ENCODE measurements at places on chromosomes 5 and 9. TPM values are rescaled to one million over a fixed set of nuclear protein-coding genes. Genes with fewer than 3 reads are reported as not detected.

PCDHGA5 gene
- total RNA-seq, result 2.7 TPM

CENPP gene
- 4.7 TPM for total RNA-seq

C8G gene
- total RNA-seq, result not detected

BNC2 gene
- total RNA-seq, result 51.3 TPM

RETREG1 gene
- total RNA-seq, result 8.3 TPM

SLC45A2 gene
- total RNA-seq, result 0.59 TPM

DMGDH gene
- 7.2 TPM for total RNA-seq

SOHLH1 gene
- not detected for total RNA-seq

ZFP2 gene
- total RNA-seq, result 1.4 TPM

GABRP gene
- under 0.01 TPM for total RNA-seq

DNA sequence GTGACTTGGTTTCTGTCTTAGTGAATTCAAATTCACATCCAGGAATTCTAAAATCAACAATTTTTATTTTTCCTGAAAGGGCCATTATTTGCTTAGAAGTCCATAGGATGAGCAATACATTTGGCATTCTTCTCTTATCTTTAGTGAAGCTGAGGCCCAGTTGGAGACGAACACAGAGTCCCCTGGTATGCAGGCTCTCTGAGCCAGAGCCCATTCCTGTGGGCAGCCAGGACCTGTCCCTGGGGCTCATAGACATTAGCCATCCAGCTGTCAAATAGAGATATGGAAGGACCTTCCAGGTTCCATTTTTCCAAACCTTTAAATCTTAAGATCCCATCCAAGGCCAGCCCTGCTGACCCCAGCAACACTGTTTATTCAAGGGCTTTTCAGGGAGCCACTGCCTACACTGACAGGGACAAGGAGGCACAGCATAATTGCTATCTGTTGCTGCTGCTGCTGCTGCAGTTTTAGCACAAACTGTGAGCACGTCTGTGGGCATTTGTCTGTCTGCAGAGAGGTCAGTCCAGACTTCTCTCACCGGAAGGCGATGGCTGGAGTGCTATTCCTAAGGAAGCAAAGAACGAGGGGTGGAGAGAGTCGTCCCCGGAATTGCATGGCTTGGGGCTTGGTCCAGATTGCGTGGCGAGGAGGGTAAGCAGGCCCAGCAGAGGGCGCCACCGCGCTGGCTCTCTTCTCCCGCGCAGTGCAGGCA, 639.0 kb downstream of the CCDC171 start:
- H3K27ac ChIP-seq, result peak overlapping the region; percentile 74
- peaks cover 29% of the 10 kb centered on the region for H3K4me1 ChIP-seq
- H3K36me3 ChIP-seq, result no peaks in the 10 kb centered on the region
- peak overlapping the region; percentile 10 for H3K4me3 ChIP-seq
- DNase-seq, result peak; percentile 91
- no peaks in the 10 kb centered on the region for H3K27me3 ChIP-seq

DNA sequence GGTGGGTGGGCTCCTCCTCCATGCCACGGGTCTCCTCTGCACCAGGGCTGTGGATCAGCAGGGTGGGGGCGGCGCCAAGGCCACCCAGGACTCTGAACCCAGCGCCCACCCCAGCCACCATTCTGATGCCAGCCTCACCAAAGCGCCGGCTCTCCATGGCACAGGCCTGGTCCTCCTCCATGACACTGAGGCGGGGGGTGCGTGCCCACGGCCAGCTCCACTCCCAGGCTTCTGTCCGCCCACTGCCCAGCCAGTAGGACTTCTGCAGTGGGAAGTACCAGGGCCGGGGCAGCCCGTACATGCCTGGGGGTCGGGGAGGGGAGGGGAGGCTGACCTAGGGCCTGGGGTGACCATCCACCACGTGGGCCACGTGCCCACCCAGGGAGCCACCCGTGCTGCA, 11.6 kb downstream of the ABCA2 start:
- DNase-seq, result no peak
- H3K4me3 ChIP-seq, result no peak overlapping the region
- H3K27me3 ChIP-seq, result no peaks in the 10 kb centered on the region
- H3K36me3 ChIP-seq, result no peaks in the 10 kb centered on the region

DNA sequence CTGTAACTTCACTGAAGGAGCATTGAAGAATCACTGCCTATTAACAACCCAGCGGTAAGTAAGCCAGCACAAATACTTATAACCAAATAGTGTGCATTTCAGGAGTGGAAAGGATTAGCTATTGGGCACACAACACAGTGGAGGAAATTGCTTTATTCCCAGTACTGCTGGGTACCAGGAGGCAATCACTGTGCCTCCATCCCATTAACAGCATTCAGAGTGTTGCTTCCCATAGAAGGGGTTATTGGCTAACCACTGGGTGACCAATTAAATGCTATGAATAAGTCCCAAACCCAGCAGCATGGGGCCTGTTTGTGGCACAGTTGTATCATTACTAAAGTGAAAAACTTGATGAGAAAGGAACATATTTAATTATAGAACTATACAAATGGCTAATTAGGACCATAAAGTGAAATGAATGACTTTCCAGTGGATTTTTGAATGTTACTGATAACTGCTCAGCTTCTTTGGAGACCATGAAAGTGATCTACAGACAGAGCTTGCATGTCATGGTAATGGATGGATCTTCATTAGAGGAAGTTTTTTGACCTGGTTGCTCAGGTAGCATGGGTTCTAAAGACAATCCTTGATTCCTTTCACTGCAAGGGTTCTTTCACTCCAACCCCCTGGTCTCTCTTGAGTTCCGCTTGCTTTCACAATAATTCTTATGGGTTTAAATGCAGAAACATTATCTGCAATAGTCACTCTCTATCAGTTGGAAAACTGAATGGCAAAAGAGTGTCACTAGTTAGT, 413.3 kb upstream of the RORB start:
- no peaks in the 10 kb centered on the region for H3K27me3 ChIP-seq
- DNase-seq, result no peak

DNA sequence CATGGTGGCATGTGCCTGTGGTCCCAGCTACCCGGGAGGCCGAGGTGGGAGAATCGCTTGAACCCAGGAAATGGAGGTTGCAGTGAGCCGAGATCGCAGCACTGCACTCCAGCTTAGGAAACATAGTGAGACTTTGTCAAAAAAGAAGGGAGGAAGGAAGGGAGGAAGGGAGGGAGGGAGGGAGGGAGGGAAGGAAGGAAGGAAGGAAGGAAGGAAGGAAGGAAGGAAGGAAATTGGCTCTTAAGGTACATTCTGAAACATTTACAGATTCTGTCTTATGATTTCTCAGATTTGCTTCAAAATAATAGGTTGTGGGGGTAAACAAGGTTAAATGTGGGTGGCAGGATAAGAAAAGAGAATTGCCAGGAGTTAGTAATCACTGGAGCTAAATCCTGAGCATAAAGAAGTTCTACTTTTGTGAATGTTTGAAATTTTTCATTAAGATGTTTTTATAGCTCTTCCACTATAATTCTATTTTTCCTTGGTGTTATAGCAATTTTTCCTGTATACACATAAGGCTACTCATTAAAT, 2.1 kb upstream of the UGT3A2 start:
- H3K36me3 ChIP-seq, result no peaks in the 10 kb centered on the region
- no peaks in the 10 kb centered on the region for H3K4me1 ChIP-seq
- no peak for DNase-seq
- H3K27me3 ChIP-seq, result peaks cover 38% of the 10 kb centered on the region
- H3K4me3 ChIP-seq, result no peak overlapping the region

DNA sequence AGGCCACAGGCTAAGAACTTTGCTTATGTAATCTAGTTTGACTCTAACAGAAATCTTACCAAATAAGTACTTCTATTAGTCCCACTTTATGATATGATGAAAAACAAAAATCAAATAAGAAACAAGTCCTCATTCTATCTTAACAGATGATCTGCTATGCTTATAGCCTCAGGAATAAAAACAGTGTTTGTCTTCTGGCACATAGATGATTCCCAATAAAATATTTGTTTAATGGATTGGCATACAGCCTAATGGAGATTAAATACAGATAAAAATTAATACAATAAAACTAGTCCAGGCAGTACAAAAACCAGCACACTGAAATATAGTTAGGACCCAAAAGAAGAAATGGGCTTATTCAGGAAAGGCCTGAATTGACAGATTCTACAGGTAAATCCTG, 971.4 kb upstream of the WWC1 start:
- H3K27ac ChIP-seq, result no peak overlapping the region
- H3K36me3 ChIP-seq, result no peaks in the 10 kb centered on the region
- H3K4me3 ChIP-seq, result no peak overlapping the region
- DNase-seq, result no peak

GRCh38 chr9:123417289-123418051, 61.5 kb downstream of the CRB2 start:
- H3K27me3 ChIP-seq, result no peaks in the 10 kb centered on the region
- H3K27ac ChIP-seq, result no peak overlapping the region
- no peak overlapping the region for H3K4me3 ChIP-seq
- DNase-seq, result no peak
- H3K36me3 ChIP-seq, result no peaks in the 10 kb centered on the region

GRCh38 chr5:175826980-175827379, 44.4 kb upstream of the CPLX2 start:
- H3K4me1 ChIP-seq, result no peaks in the 10 kb centered on the region
- H3K27ac ChIP-seq, result no peak overlapping the region
- H3K4me3 ChIP-seq, result no peak overlapping the region
- H3K27me3 ChIP-seq, result no peaks in the 10 kb centered on the region
- no peaks in the 10 kb centered on the region for H3K36me3 ChIP-seq
- DNase-seq, result peak; percentile 42

GRCh38 chr9:91817106-91817492, 132.9 kb downstream of the ROR2 start:
- peaks cover 40% of the 10 kb centered on the region for H3K27me3 ChIP-seq
- no peak overlapping the region for H3K4me3 ChIP-seq
- no peak for DNase-seq
- H3K27ac ChIP-seq, result no peak overlapping the region

- peaks cover 18% of the 10 kb centered on the region for H3K27me3 ChIP-seq
- H3K4me1 ChIP-seq, result no peaks in the 10 kb centered on the region
- no peak overlapping the region for H3K4me3 ChIP-seq
- no peaks in the 10 kb centered on the region for H3K36me3 ChIP-seq
Observed at GRCh38 chr5:81192373-81192750, 40.8 kb upstream of the CKMT2 start.

- no peak overlapping the region for H3K4me3 ChIP-seq
- H3K4me1 ChIP-seq, result no peaks in the 10 kb centered on the region
- no peaks in the 10 kb centered on the region for H3K36me3 ChIP-seq
Observed at GRCh38 chr9:23555851-23556250, 270.2 kb downstream of the ELAVL2 start.

DNA sequence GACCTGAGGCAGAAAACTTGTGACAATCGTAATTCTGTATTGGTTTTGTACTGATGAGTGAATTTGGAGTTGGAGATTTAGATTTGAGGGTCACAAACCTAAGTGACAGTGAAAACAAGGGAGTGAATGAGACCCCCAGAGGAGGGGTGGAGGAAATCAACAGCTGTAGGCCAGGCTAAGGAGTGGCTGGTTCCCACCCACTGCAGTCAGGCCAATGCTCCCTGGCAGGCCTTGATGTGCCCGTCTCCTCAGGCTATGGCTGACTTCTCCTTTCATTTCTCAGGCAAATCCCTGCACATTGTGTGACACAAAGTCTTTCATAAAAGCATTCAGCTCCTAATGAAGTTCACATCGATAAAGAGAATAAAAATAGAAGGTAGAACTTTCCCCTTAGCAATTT, 557.6 kb downstream of the CETN3 start:
- H3K4me1 ChIP-seq, result peaks cover 11% of the 10 kb centered on the region
- no peak overlapping the region for H3K27ac ChIP-seq
- H3K27me3 ChIP-seq, result no peaks in the 10 kb centered on the region
- no peak overlapping the region for H3K4me3 ChIP-seq
